ENCODE measurements at places on chromosomes 3 and 15. TPM values are rescaled to one million over a fixed set of nuclear protein-coding genes. Genes with fewer than 3 reads are reported as not detected.
A peak's percentile ranks its signal among the peaks of the same experiment; 100 is the strongest.

Gene SEC61A1
- 166 TPM for total RNA-seq

Gene PIF1
- 0.66 TPM for total RNA-seq

Gene CYP8B1
- not detected for total RNA-seq

Gene SPINK8
- total RNA-seq = not detected

Gene ATP13A4
- total RNA-seq = 6.2 TPM

Gene TNNC1
- total RNA-seq = 3.7 TPM

Gene PAQR5
- total RNA-seq = 2.6 TPM

Gene PPARG
- total RNA-seq = 44.2 TPM

DNA sequence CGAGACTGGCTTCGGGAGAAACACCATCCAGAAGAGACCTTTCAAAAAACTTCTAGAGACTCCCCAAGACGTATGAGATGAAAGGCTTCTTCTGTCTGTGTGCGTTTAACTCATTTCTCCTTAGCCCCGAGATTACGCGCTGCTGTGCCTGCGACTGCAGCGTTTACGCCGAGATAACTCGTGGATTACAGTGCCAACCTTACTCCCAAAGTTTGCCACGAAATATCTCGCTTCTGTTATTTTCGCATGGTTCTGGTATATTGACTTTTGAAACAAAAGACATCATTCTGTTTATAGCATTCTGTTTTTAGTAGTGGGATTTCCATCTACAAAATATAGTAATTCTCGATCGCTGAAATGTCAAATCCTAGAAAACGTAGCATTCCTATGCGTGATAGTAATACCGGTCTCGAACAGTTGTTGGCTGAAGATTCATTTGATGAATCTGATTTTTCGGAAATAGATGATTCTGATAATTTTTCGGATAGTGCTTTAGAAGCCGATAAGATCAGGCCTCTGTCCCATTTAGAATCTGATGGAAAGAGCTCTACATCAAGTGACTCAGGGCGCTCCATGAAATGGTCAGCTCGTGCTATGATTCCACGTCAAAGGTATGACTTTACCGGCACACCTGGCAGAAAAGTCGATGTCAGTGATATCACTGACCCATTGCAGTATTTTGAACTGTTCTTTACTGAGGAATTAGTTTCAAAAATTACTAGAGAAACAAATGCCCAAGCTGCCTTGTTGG lies 467 bp downstream of the PGBD4 start:
- H3K4me3 ChIP-seq = peak overlapping the region; percentile 79
- no peaks in the 10 kb centered on the region for H3K27me3 ChIP-seq
- no peaks in the 10 kb centered on the region for H3K4me1 ChIP-seq
- H3K27ac ChIP-seq = peak overlapping the region; percentile 92

DNA sequence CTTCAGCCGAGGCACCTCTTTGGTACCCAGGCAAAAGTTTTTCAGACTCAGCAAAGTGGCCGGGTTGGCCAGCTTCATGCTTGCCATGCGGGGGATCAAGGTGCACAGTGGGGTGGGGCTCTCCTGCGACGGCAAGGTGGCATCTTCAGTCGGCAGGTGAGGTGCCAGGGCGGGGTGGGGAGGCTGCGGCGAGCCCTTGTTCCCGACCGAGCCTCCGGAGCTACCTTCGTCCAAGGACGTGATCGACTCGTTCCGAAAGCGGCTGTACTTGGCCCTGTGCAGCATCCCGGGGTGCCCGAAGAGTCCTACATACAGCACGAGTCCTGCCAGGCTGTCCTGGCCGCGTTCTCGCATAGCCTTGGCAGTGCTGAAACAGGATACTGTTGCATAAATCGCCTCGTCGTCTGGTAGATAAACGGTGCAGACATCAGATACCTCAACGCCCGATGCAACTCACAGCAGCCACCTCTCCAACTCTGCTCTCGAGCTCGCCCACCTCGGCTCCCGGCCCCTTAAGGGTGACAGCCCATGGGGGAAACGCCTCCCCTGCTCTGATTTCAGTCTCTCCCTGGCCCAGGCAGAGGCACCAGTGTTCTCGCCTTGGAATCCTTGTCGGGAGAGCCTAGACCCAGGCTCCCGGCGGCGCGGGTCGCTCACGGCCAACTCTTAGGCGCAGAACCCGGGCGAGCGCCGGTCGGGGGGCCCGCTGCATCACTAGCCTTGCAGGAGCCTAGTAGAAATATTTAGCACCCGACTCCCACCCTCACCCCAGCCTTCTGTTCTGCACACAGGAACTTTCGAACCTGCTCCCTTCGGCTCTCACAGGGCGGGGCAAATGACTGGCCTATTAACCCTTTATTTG lies 826 bp downstream of the SHC4 start:
- H3K4me3 ChIP-seq = peak overlapping the region; percentile 44
- H3K4me1 ChIP-seq = no peaks in the 10 kb centered on the region
- H3K27me3 ChIP-seq = no peaks in the 10 kb centered on the region
- DNase-seq = no peak
- no peak overlapping the region for H3K27ac ChIP-seq

DNA sequence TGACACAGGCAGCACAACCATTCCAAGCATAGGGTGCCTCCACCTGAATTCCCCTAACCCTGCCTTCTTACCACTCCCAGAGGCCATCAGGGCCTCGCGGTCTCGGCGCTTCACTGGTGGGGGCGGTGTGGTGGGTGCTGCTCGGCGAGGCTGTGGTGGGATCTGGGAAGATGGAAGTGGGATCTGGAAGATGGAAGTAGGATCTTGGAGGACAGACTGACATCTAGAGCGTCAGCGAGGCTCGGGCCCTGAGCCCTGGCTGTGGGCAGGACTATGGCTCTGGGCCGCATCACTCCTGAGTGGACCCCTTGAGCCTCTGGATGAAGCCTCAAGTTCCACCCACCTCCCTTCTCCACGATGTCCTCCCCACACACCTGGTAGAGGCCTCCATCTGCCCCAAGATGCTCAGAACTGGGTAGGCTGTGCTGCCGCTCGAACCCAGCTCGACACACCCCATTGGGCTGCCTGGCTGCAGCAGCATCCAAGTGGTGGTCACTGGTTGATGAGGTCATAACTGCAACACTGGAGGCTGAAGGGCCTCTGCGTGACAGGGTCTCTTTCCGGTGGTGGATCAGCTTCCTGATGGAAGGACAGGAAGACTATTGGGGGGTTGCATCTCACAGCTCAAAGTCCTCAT lies 3.6 kb downstream of the NCKIPSD start:
- H3K36me3 ChIP-seq = no peaks in the 10 kb centered on the region
- no peaks in the 10 kb centered on the region for H3K27me3 ChIP-seq
- no peak overlapping the region for H3K4me3 ChIP-seq

GRCh38 chr15:90402767-90403166 lies 14.7 kb downstream of the IQGAP1 start:
- no peaks in the 10 kb centered on the region for H3K4me1 ChIP-seq
- no peaks in the 10 kb centered on the region for H3K27me3 ChIP-seq
- peak overlapping the region; percentile 96 for H3K27ac ChIP-seq
- no peaks in the 10 kb centered on the region for H3K36me3 ChIP-seq

DNA sequence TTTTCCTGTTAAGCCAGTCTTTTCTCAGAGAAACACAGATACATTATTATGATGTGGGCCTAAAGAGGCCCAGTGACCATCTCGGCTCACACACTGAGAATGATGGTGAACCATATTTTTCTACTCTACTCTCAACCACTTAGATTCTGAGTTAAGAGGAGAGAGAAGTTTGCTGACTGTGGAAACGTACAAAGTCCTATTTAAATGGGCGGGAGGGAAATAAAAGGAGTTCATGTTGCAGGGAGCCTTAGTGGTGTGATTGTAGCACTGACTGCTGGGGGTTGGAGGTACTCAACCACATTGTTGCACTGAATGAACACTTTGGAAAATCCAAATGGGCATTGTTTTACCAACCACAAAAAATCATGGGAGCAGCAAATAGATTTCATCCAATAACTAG lies 51.0 kb downstream of the ATP8B4 start:
- no peak overlapping the region for H3K27ac ChIP-seq
- no peaks in the 10 kb centered on the region for H3K36me3 ChIP-seq
- H3K4me1 ChIP-seq = no peaks in the 10 kb centered on the region
- no peak for DNase-seq

GRCh38 chr3:52404391-52404790 lies 40.5 kb downstream of the SEMA3G start:
- no peaks in the 10 kb centered on the region for H3K4me1 ChIP-seq
- H3K27me3 ChIP-seq = no peaks in the 10 kb centered on the region
- peaks cover 7% of the 10 kb centered on the region for H3K36me3 ChIP-seq
- H3K27ac ChIP-seq = no peak overlapping the region
- no peak for DNase-seq

DNA sequence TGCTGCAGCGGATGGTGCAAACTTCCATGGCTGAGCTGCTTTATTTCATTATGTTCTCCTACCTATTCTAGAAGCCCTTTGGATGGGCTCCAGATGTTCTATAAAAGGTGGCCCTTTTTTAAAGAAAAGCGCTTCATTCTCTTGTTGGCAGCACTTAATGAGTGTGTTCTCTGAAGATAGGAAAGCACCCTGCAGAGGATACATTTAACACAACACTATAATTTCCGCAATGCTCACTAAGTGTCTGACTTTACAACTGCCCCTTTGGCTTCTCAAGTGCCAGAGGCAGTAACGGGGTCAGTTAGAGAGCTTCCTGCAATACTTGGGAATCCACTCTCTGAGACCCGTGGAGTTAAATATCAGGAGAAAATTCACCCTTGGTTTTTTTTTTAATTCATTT lies 88.1 kb downstream of the MDFIC2 start:
- H3K27me3 ChIP-seq = no peaks in the 10 kb centered on the region
- H3K27ac ChIP-seq = no peak overlapping the region
- no peaks in the 10 kb centered on the region for H3K4me1 ChIP-seq
- no peak overlapping the region for H3K4me3 ChIP-seq

DNA sequence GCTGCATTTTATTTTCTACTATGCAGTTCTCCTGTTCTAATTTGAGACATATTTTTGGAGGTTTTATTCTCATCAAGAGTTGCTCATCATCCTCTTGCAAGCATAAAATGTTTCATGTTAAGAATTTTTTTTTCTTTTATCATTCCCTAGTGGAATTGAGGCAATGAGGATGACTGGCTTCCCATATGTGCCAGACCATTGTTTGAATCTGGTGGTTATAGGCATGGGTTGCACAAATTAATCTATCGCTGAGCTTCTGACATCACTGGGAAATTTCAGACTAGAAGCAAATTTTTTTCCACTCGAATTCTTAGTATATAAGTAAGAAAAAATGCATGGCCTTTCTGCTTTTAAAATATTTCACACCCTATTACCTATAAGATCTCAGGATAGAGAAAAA lies 279.1 kb upstream of the PLSCR5 start:
- no peak overlapping the region for H3K4me3 ChIP-seq
- no peak overlapping the region for H3K27ac ChIP-seq
- no peak for DNase-seq
- no peaks in the 10 kb centered on the region for H3K4me1 ChIP-seq

GRCh38 chr3:159751146-159751545 lies 237.5 kb upstream of the IL12A start:
- H3K4me1 ChIP-seq = no peaks in the 10 kb centered on the region
- H3K27me3 ChIP-seq = no peaks in the 10 kb centered on the region
- no peak overlapping the region for H3K27ac ChIP-seq
- no peak overlapping the region for H3K4me3 ChIP-seq

- H3K27ac ChIP-seq = no peak overlapping the region
- DNase-seq = no peak
- no peak overlapping the region for H3K4me3 ChIP-seq
- no peaks in the 10 kb centered on the region for H3K27me3 ChIP-seq
These were observed 571.9 kb upstream of the ZNF385D start for GRCh38 chr3:22322861-22323260.

- no peak for DNase-seq
- H3K27me3 ChIP-seq = no peaks in the 10 kb centered on the region
- no peak overlapping the region for H3K4me3 ChIP-seq
- no peak overlapping the region for H3K27ac ChIP-seq
- no peaks in the 10 kb centered on the region for H3K4me1 ChIP-seq
These were observed 121.3 kb upstream of the CHL1 start for GRCh38 chr3:75260-75659.

DNA sequence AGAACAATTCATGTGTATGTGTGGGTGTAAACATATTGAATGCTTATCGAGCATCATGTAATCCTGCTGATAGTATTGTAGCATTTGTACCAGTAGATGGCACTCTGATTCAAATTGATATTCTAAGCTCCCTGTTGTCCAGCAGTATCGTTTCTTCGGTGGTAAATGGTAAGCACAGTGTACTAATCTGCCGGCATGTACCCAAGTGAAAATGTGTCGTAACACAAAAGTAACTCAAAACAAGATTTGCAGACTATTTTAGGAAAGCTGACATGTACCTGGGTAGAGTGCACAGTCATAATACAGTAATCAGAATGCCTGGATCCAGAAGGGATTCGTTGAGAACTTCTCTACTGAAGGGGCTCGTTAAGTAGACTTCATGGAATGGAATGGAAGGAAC lies 31.7 kb upstream of the MNS1 start:
- H3K27ac ChIP-seq = no peak overlapping the region
- no peak for DNase-seq
- H3K27me3 ChIP-seq = no peaks in the 10 kb centered on the region
- no peak overlapping the region for H3K4me3 ChIP-seq
- H3K36me3 ChIP-seq = no peaks in the 10 kb centered on the region
- no peaks in the 10 kb centered on the region for H3K4me1 ChIP-seq

Data from breast epithelium (tissue), 4 donors.